ENCODE measurements at places on chromosomes 2 and 18.

GRCh38 chr2:164910101-164910899, 45.0 kb downstream of the SLC38A11 start:
- DNase-seq, result peak; percentile 13

- no peak for DNase-seq
Observed at GRCh38 chr2:234491281-234491680, 5.6 kb downstream of the ARL4C start.

DNA sequence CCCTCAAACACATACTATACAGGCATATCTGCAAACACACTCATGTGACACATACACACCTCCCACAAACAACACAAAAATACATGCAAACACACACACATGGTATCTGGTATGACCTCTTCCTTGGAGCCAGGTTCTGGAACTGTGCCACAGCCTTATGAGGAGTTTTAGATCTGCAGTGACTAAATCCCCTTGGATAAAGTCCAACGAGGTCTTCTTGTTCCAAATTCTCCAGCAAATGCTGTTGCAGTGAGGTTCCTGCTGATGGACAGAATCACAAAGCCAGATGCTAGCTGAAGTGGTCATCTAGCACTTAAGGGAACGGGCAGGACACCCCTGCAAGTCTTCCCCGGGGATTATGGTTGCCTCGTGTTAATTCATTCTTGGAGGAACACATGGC, 54.5 kb upstream of the DAPL1 start:
- DNase-seq, result no peak

DNA sequence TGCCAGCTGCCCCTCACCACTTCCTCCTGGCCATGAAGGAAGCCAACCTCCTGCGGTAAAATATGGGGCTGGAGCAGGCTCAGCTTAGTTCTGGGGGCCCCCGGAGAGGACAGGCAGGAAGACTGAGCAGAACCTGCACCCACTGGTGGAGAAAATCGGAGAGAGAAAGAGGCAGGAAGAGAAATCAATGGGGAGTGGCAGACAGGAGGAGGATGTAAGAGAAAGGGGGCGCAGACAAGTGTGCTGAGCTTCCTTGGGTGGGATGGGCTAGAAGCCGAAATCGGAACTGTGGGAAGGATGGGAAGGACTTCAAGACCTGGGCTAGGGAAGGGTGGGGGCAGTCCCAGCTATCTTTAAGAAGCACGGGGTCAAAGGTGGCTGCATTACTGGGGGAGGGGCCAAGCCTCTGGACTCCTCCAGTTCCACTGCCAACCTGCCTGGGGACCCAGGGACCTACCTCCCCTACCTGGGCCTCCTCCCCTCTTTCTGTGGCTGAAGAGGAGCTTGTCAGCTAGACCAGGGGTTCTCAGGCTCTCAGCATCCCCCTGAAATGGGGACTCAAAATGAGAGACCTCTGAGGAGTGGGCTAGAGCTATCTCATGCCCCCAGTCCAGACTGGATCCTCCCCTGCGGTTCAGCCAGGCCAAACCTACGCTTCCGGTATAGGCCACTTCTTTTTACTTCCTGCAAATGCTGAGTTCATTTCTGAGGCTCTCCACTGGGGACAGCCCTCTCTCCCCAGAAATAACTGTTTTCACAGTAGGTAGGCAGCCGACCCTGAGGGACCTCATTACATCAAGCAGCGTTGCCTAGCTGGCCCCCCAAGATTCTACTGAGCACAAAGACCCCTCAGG, 33.6 kb upstream of the B3GNT7 start:
- DNase-seq, result no peak

GRCh38 chr18:36610258-36610657, 218.5 kb downstream of the TPGS2 start:
- DNase-seq, result no peak

DNA sequence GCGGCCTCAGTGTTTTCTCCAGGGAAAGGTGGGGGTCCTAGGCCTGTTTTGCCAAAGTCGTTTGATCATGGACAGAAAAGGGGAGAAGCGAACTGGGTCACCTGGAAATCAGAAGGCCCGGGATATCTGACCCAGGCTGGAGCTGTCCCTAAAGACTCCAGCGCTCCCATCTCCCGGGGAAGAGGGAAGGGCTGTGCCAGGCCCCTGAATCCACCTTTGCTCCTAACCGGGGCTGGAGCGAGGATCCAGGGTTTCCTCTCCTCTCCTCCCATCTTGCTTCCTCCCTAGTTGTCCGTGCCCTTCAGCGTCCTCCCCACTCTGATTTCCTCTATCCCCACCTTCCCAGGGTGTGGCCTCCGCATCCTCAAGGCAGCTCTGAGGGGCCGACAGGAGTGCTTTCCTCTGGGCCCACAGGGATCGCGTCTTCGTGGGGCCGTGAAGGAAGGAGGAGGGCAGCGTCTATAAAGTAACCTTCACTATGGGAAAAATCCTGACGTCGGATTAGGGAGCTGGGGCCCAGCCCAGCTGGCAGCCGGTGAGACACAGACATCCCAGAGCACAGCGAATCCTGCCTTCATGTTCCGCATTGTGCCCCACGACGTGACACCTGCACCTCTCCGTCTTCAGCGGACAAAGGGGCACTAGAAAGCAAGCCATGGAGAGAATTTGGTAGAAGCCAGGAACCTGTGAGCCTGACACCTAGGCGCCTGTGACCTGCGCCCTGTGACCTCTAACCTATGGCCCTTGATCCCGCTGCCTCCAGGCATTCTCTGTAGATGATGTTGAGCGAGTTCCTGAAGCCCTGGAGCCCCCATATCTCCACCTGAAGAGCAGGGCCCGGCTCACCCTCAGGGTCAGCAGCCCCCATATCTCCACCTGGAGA, 212.7 kb upstream of the SALL3 start:
- DNase-seq, result no peak

DNA sequence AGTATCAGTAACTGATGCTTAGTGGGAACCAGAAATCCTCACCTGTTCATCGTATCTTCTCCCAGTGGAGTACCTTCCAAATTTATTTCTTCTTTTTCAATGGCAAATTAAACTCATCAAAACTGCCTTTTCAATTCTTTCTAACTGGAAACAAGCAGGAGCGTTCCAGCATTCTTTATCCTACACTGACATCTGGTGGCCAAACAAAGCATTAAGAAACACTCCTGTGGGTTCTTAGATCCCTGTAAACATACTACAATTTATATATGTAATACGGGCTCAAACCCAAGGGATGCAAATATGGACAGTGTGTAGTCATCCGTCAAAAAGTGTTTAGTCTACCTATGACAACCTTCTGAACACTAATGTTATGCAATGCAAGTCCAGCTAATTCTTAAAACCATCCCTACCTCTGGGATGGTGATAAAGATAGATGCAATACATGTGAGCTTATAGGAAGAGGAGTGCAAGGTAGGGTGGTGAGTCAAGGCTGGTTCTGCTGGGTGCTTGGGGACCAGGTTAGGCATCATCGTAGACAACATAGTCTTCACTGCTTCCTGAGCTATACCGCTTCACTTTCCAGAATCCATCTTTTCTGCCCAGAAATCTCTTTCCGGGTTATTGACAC, 375.0 kb downstream of the CTNNA2 start:
- DNase-seq, result peak; percentile 90

DNA sequence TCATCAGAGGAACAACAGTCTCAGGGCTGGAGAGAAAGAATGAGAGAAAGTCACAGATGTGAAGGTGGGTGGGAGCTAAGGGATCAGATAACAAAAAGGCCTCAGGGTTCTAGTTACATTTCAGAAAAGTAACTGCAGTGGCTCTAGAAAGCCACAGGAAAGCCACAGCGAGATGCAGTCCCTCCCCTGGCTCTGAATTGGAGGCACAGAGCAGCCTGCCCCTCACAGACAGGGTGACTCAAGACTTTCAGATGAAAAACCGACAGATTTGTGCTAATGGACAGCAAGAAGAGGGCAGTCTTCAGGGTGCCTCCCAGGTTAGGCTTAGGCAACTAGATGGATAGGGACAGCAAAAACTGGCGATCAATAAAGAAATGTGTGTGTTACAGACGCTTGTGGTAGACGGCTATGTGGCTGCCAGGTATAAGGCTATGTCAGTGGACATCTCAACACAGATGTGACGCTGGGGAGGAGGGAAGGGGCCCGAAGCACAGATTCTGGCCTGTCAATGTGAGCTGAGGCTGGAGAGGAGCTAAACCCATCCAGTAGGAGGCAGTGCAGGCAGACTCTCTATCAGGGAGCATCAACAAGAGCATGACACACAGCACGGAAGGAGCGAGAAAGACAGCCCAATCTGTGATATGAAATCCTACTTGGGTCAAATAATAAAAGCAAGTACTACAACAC, 26.2 kb downstream of the UNC50 start:
- DNase-seq, result no peak

- no peak for DNase-seq
Observed at GRCh38 chr2:40409734-40410133, 42.2 kb downstream of the SLC8A1 start.

DNA sequence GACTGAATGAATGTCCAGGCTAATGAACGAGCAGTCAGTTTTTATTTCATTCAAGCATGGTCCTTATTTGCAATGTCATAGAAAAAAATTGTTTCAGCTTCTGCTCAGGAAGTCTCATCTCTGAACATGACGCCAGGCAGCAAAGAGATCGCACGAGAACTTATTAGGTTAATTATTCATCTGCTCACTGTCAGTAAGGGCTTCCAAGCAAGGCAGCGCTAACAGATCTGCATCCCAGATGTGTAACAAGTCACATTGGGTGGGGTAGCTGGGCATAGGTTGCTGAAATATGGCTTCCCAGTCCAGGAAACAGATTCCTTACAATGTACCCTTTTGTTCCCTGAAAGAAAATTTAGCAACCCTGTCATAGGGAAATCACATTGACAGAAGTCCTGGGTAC, 63.5 kb downstream of the ANKRD44 start:
- no peak for DNase-seq

DNA sequence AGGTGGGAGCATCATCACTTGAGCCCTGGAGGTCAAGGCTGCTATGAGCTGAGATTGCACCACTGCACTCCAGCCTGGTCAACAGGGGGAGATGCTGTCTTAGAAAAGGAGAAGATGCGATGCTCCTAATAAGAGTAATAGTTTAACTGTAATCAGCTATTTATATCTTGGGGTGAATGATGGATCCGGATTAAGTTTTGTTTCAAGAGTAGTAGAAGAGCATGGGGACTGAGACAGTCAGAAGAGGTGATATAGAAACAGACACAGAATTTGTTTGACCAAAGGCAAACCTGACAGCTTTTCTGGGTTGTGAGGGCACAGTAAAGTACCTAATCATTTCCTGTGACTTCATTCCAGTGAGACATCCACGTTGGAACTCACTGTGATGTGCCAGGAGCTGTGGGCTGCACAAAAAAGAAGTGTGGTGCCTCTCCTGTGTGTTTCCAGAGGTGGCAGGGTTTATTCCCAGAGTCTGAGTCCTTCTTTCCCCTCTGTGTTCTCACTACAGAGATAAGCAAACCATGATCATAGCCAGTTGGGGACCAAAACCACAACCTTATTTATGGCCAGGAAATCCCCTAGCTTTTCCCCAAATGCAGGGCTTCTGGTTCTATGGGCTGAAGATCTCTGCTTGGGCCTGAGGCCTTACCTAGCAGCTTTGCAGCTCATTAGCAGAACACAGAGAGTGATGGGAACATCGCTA, 113.7 kb downstream of the XRCC5 start:
- no peak for DNase-seq

- DNase-seq, result peak; percentile 79
Observed at GRCh38 chr2:39665811-39666490, at the start of gene TMEM178A. Gene TMEM178A (plus strand): TSS chr2:39665917. CDS start chr2:39665975, 58 bp downstream.

GRCh38 chr2:227607941-227608340, 6.7 kb downstream of the SCYGR3 start:
- DNase-seq, result no peak

DNA sequence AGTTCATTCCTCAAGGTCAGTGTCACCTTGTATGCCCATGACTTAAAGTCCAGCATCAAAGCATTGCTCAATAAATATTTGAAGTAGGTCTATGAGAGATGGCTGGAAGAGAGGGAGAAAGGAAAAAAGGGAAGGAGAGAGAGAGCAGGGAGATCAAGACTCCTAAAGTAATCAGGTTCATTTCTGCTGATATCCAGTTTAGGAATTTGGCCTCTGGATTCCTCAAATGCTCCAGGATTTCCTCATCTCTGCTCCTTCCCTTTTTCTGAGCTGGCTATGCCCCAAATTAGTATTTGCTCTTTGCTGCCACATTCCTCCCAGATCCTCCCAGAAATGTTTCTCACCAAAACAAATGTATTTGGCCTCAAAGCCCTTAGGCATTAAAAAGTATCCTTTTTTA, 739.4 kb upstream of the CHAC2 start:
- DNase-seq, result no peak

- DNase-seq, result no peak
Observed at GRCh38 chr18:77068321-77069312, 64.0 kb downstream of the MBP start.

DNA sequence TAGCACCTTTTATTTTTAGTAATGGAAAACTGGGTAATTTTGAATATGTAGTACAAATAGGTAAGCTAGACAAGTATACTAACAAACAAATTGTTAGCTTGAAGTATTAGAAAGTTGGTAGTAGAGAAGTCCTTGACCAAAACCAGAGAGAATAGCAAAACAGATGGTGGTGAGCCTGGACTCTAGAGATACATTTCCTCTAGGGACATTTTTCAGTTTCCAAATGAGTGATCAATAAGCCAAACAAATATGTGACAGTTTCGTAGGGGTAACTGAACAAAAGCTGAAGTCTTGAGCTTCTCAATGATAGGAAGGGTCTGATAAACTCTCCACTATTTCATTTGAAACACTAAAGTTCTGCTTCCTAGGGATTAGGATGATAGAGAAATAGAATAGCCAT, 692.0 kb upstream of the FAM98A start:
- DNase-seq, result no peak

- DNase-seq, result no peak
Observed at GRCh38 chr2:238242731-238243495, 3.1 kb upstream of the HES6 start.

- DNase-seq, result no peak
Observed at GRCh38 chr18:3328532-3328931, 66.6 kb downstream of the MYL12B start.

- no peak for DNase-seq
Observed at GRCh38 chr2:242030226-242030575, 160.7 kb downstream of the RTP5 start.

GRCh38 chr2:1306014-1306686, 107.1 kb upstream of the TPO start:
- peak; percentile 25 for DNase-seq

GRCh38 chr2:76288146-76288545, 577.4 kb upstream of the GCFC2 start:
- no peak for DNase-seq

GRCh38 chr18:54086046-54086802, 138.2 kb downstream of the MBD2 start:
- no peak for DNase-seq

- no peak for DNase-seq
Observed at GRCh38 chr18:59669872-59670657, 27.2 kb downstream of the CCBE1 start.
